ENCODE measurements at places on chromosomes 12 and 14. TPM values are rescaled to one million over a fixed set of nuclear protein-coding genes. Genes with fewer than 3 reads are reported as not detected.

DNA sequence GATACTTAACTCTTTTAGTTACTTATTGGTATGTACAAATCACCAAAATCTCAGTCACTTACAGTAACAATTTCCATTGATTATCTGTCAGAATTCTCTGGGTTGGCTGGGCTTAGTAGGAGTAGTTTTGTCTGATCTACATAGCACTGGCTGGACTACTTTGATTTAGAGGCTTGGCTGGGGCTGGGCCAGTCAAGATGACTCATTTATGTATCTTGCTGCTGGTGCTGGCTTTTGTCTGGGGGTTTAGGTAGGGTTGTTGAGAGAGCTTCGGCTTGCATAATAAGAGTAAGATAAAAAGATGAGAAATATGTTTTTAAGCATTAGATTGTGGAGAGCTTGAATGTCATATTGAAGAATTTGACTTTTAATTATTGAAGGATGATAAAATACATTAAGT lies 1093.7 kb downstream of the SLC6A15 start:
- H3K4me3 ChIP-seq = no peak overlapping the region
- no peaks in the 10 kb centered on the region for H3K4me1 ChIP-seq

GRCh38 chr14:71705460-71705859 lies 226.8 kb upstream of the RGS6 start:
- H3K27me3 ChIP-seq = no peaks in the 10 kb centered on the region
- H3K4me3 ChIP-seq = no peak overlapping the region
- DNase-seq = no peak
- no peaks in the 10 kb centered on the region for H3K36me3 ChIP-seq
- H3K4me1 ChIP-seq = peaks cover 11% of the 10 kb centered on the region

Gene PAH
- total RNA-seq = 0.64 TPM

DNA sequence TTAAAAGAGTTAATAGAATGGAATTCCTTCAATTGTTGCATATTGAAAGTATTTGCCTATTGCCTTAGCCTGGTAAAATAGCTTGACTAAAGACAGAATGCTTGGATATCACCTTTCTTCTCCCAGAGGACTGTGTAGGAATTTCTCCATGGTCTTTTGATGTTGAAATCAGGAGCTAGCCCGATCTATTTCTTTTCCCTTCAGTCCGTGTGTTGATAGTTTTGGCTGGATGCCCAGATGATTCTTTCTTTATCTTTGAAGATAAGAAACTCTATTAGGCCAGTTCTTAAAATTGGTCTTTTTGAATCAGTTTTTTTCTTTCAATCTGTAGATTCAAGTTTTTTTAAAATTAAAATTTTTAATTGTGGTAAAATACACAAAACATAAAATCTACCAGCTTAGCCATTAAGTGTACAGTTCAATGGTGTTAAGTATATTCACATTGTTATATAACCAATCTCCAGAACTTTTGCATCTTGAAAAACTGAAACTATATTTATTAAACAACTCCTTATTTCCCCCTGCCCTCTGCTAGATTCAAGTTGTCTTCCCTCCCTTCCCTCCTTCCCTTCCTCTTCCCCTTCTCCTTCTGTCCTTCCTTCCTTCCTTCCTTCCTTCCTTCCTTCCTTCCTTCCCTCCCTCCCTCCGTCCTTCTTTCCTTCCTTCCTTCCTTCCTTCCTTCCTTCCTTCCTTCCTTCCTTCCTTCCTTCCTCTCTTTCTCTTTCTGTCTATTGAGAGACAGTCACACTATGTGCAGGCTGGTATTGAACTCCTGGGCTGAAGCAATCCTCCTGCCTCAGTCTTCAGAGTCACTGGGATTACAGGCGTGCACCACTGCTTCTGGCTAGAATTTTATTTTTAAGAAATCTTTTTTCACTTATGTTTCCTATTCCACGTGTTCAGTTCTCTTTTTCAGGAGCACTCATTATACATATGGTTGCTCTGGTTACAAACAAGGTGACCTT lies 10.1 kb downstream of the LACRT start:
- H3K4me3 ChIP-seq = no peak overlapping the region
- no peaks in the 10 kb centered on the region for H3K4me1 ChIP-seq
- DNase-seq = peak; percentile 34
- no peaks in the 10 kb centered on the region for H3K36me3 ChIP-seq

GRCh38 chr12:67442896-67443295 lies 173.7 kb downstream of the CAND1 start:
- H3K27me3 ChIP-seq = no peaks in the 10 kb centered on the region
- no peak overlapping the region for H3K27ac ChIP-seq
- DNase-seq = no peak
- H3K4me1 ChIP-seq = peaks cover 16% of the 10 kb centered on the region
- H3K4me3 ChIP-seq = no peak overlapping the region
- H3K36me3 ChIP-seq = no peaks in the 10 kb centered on the region

DNA sequence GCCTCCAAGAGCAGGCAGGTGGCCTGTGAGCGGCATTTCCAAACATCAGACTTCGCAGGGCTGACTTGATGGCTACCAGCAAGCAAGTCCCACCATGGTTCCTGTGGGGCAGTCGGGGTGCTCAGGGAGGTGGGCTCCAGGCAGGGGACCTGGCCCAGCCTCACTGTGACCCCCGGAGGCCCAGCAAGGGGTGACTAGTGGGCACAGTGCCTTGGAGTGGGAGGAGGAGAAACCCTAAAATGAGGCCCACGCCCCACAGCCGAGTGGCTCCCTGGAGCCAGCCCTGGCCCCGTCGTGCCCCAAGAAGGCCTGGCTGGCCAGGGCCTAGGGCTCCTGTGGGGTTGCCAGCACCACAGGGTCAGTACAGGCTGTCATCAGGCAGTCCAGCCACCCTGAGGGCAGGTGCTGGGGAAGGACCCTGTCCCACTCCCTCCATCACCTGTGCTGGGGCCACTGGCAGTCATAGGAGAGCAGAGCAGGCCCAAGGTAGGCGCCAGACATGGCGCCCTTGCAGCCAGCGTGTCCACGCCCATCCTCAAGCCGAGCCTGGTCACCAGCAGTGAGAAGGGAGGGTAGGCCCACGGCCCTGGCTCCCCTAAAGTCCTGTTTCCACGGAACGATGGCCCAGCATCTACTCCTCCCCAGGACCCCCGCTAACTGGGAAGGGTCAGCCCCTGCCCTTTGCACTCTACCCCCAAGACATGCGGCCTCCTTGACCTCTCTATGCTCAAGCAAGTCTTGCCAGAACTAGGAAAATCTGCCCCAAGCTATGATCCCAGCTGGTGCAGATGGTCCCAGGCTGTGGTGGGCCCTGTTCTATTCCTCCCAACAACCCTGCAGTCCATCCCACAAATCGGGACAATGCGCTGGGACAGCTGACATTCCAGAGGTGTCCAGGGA lies 144.2 kb upstream of the C14orf180 start:
- H3K4me3 ChIP-seq = no peak overlapping the region
- peak overlapping the region; percentile 84 for H3K27ac ChIP-seq
- no peaks in the 10 kb centered on the region for H3K27me3 ChIP-seq
- H3K36me3 ChIP-seq = no peaks in the 10 kb centered on the region

Gene SOS2
- 57.1 TPM for total RNA-seq

- DNase-seq = no peak
- peaks cover 14% of the 10 kb centered on the region for H3K36me3 ChIP-seq
- no peak overlapping the region for H3K4me3 ChIP-seq
Measured at GRCh38 chr14:81523616-81524015, 10.0 kb downstream of the SEL1L start.

DNA sequence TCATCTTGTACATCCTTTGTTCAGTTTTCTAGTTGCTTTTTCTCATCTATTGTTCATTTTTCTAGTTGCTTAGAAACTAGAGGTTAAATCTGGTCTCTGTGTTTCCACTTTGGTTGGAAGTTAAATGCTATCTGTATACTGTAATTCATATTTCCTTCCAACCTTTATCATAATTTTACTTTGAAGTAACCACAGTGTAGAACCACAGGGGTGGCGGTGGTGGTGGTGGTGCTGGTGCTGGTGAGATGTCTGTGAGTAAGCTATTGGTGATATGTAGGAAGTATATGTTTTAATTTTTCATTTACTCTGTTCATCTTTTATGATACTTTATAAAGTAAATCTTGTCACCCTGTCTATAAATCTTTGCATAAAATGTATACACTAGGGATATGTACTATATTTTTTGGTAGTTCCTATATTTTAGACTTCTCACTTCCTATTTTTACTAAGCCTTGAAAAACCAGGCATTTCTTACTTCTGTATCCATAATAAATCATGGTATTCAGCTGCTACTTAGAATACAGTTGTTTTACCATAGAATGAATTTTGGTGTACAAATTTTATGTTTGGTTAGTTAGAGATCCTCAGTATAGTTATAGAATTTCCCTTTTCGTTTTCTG lies 31.9 kb downstream of the CCDC91 start:
- H3K27me3 ChIP-seq = no peaks in the 10 kb centered on the region
- no peak for DNase-seq
- no peak overlapping the region for H3K27ac ChIP-seq
- no peaks in the 10 kb centered on the region for H3K4me1 ChIP-seq

Gene DDX54
- 17.9 TPM for total RNA-seq

Gene RDH12
- total RNA-seq = not detected

Gene CCDC196
- total RNA-seq = not detected

DNA sequence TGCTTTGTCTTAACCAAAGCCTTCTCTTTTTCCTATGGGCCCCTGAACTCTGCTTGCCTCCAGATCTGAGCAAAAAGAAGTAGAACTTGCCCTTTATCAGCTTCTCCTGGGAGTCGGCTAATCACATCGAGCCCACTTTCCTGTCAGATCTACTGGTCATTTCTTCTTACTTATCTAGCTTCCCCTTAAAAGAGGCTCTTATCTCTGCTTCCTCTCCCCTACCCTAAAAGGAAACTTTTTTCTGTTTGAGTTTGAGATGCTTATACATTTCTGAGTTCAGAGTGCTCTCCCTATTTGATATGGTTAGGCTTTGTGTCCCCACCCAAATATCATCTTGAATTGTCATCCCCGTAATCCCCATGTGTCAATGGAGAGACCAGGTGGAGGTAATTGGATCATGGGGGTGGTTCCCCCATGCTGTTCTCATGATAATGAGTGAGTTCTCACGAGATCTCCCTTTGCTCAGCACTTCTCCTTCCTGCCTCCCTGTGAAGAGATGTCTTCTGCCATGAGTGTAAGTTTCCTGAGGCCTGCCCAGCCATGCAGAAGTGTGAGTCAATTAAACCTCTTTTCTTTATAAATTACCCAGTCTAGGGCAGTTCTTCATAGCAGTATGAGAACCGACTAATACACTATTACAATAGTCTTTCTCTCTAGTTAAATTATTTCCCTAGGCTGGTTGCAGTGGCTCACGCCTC lies 114.7 kb upstream of the AMN1 start:
- H3K4me3 ChIP-seq = no peak overlapping the region
- peaks cover 4% of the 10 kb centered on the region for H3K4me1 ChIP-seq
- H3K27me3 ChIP-seq = no peaks in the 10 kb centered on the region
- no peak for DNase-seq
- H3K27ac ChIP-seq = no peak overlapping the region

- no peak overlapping the region for H3K27ac ChIP-seq
- no peak overlapping the region for H3K4me3 ChIP-seq
- no peaks in the 10 kb centered on the region for H3K36me3 ChIP-seq
Measured at GRCh38 chr12:91413581-91414546, 231.2 kb upstream of the DCN start.

GRCh38 chr14:36130186-36130585 lies 46.3 kb downstream of the PTCSC3 start:
- no peaks in the 10 kb centered on the region for H3K4me1 ChIP-seq
- no peak overlapping the region for H3K4me3 ChIP-seq
- no peak for DNase-seq
- no peak overlapping the region for H3K27ac ChIP-seq
- no peaks in the 10 kb centered on the region for H3K36me3 ChIP-seq

Gene OR6C2
- not detected for total RNA-seq

- no peaks in the 10 kb centered on the region for H3K36me3 ChIP-seq
- H3K4me1 ChIP-seq = no peaks in the 10 kb centered on the region
- H3K27ac ChIP-seq = no peak overlapping the region
- no peak for DNase-seq
- no peaks in the 10 kb centered on the region for H3K27me3 ChIP-seq
- H3K4me3 ChIP-seq = no peak overlapping the region
Measured at GRCh38 chr14:65213316-65213715, 111.0 kb upstream of the MAX start.

- H3K27me3 ChIP-seq = no peaks in the 10 kb centered on the region
- H3K36me3 ChIP-seq = no peaks in the 10 kb centered on the region
- no peak overlapping the region for H3K4me3 ChIP-seq
- peaks cover 5% of the 10 kb centered on the region for H3K4me1 ChIP-seq
Measured at GRCh38 chr12:6620137-6620884, 13.1 kb upstream of the CHD4 start.

- no peak overlapping the region for H3K27ac ChIP-seq
- no peak for DNase-seq
- H3K4me1 ChIP-seq = peaks cover 23% of the 10 kb centered on the region
- no peaks in the 10 kb centered on the region for H3K27me3 ChIP-seq
- H3K36me3 ChIP-seq = no peaks in the 10 kb centered on the region
Measured at GRCh38 chr12:94271351-94271750, 123.0 kb downstream of the PLXNC1 start.

- H3K4me1 ChIP-seq = no peaks in the 10 kb centered on the region
- no peaks in the 10 kb centered on the region for H3K27me3 ChIP-seq
- no peak overlapping the region for H3K27ac ChIP-seq
- no peak overlapping the region for H3K4me3 ChIP-seq
- DNase-seq = no peak
Measured at GRCh38 chr12:128399253-128399652, 132.3 kb downstream of the TMEM132C start.

DNA sequence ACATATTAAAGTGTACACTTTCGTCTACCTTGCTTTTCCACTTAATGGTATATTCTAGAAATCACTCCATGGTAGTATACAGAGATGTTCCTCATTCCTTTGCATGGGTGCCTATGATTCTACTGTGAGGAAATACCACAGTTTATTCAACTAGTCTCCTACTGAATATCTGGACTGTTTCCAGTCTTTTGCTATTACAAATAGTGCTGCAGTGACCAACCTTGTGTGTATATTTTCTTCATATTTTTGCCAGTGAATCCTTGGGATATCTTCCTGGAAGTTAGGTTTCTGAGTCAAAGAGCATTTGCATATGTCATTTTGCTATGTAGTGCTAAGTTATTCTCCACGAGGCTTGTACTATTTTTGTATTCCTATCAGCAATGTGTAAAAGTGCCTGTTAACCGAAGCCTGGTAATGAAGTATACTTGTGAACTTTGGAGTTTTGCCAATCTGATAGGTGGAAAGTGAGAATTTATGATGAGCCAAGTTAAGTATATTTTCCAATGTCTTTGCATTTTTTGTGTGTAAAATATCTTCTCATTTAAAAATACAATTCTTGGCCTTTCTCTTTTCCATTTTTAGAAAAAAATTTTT lies 31.3 kb upstream of the TMEM263 start:
- H3K4me1 ChIP-seq = no peaks in the 10 kb centered on the region
- H3K27ac ChIP-seq = no peak overlapping the region
- H3K4me3 ChIP-seq = no peak overlapping the region
- no peaks in the 10 kb centered on the region for H3K36me3 ChIP-seq
- H3K27me3 ChIP-seq = no peaks in the 10 kb centered on the region

- no peaks in the 10 kb centered on the region for H3K4me1 ChIP-seq
- H3K36me3 ChIP-seq = no peaks in the 10 kb centered on the region
- DNase-seq = no peak
- no peak overlapping the region for H3K27ac ChIP-seq
Measured at GRCh38 chr12:121516437-121517011, 64.3 kb downstream of the KDM2B start.

GRCh38 chr12:9926876-9927275 lies 5.3 kb downstream of the CLEC2A start:
- no peaks in the 10 kb centered on the region for H3K36me3 ChIP-seq
- DNase-seq = no peak
- peaks cover under 1% of the 10 kb centered on the region for H3K4me1 ChIP-seq

- H3K4me3 ChIP-seq = no peak overlapping the region
- no peak for DNase-seq
- no peaks in the 10 kb centered on the region for H3K4me1 ChIP-seq
- no peaks in the 10 kb centered on the region for H3K27me3 ChIP-seq
Measured at GRCh38 chr12:40286583-40286982, 61.8 kb downstream of the LRRK2 start.

All from lung (tissue), 17 donors.